ENCODE measurements at places on chromosomes 11 and 22.

DNA sequence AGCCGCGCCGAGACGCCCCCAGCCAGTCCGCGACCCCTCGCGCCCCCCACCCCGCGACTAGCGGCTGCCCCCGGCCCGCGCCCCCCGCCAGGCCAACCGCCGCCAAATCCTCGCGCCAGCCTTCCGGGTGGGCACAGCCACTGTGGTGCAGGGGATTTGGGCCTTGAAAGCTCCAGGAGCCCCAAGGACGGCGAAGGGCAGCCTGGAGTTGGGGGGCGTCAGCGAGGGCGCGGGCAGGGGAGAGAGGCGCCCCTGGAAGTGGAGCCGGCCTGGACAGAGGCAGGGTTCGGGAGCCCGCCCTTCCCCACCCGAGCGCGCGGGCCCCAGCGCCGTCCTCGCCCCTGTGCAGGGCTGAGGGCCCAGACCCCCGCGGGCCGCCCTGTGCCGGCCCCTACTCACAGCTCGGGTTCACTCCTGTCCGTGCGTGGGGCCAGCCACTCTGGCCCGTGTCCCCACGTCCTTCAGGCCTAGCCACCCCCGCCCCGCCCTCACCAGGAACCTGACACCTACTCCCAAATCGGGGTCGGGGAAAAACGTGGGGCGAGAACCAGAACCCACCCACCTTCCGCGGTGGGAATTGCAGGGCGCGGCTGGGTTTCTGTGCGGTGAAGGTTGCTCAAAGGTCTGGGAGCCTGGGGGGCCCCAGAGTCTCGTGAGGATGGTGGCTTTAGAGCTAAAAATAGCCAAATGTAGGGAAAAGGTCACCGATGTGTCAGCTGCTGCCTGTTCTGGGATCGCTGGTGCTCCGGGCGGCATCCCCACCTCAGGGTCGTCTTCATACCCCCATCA is at the start of gene CPT1B:
CPT1B (minus strand) TSS at position 441 of the 789 bp plus-strand sequence. CDS start 512 bp downstream, outside the sequence.
- DNase-seq: no peak

DNA sequence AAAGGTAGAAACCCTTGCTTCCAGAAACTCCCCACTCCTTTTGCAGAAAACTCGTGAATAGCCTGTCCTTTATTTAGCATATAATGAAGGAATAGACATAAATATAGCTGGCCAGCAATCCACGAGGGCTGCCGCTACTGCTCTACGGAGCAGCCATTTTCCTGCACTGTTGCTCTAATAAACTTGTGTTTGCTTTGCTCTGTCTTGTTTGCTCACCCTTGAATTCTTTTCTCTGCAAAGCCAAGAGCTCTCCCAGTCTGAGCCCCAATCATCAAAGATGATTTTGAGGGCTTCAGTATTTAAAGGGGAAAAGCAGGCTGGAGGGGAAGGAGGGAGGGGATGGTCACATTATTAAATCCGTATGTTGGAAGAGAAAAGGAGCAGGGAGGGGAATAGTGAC is 16.6 kb upstream of the CHKA start:
- no peak for DNase-seq

- no peak for DNase-seq
Measured at GRCh38 chr11:29518389-29519174, 498.2 kb downstream of the KCNA4 start.

DNA sequence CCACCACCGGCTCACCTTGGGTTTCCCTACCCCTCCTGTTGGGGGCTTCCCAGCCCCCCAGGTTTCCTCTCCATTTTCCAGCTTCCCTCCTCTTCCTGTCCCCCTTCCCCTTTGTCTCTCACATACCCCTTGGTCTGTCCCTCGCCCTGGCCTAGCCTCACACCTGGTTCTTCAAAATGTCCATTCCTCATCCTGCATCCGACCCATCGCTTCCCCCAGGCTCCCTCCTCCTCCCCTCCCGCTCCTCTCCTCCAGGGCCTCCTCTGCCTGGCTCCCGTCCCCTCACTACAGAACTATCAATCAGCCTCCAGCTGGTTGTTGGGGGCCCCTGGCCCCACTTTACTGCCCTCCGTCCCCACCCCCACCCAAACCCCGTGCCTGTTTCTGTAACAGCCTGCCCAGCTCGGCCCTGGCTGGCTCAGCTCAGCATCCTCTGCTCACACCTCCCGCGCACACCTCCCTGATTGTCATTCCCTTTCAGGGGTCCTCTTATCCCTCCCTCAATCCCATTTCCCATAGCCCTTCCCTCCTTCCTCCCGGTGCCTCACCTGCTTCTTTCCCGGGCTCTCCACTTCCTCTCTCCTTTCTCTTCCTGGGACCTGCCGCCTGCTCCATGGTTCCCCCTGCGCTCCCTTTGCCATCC is 1.2 kb downstream of the CNIH2 start:
- DNase-seq: no peak

DNA sequence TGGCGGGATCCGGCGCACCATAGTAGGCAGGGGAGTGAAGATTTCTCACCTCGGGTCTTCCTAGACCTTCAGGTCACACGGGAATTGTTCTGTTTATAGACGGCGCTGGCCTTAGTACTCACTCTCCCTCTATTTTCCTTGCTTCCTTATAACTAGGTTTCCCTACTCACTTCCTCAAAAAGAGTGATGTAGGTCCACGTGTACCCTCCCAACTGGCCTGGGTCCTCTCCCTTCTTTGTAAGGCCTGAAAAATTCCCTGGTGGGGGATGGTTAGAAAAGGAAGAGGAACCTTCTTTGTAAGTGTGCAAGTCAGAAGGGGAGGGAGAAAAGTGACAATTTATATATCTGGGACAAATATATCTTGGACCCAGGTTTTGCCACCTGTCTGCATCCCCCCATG is 2.9 kb upstream of the TMEM9B start:
- DNase-seq: no peak

- DNase-seq: no peak
Measured at GRCh38 chr22:30192427-30192826, 54.1 kb downstream of the LIF start.

DNA sequence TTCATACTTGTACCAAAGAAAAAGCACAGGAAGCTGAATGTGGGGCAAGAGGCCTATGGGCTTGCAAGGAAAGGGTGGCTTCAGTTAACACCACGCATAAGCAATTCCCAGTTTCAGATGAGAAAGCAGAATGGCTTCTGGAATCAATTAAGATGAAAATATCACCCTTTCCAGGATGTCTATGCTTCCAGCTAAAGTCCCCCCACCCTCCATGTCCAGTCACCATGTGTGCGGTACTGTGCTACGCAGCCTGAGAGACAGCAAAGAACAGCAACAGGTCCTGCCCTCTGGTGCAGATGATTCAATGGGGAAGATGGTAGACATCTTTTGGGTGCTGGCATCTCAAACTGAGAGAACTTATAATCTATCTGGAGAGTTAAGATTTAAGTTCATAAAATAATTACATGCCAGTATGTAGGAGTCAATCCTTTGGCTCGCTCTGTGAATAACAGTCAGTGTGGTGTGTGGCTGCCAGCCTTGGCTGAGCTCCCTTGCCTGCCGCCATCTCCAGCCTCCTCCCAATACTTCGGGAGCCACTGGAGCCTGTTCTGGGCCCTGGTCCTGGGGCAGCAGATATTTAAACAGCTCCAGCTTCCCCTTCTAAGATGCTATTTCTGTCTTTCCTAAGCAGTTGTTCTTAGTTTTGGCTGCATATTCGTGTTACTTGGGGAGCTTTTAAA is 44.5 kb downstream of the ME3 start:
- no peak for DNase-seq

DNA sequence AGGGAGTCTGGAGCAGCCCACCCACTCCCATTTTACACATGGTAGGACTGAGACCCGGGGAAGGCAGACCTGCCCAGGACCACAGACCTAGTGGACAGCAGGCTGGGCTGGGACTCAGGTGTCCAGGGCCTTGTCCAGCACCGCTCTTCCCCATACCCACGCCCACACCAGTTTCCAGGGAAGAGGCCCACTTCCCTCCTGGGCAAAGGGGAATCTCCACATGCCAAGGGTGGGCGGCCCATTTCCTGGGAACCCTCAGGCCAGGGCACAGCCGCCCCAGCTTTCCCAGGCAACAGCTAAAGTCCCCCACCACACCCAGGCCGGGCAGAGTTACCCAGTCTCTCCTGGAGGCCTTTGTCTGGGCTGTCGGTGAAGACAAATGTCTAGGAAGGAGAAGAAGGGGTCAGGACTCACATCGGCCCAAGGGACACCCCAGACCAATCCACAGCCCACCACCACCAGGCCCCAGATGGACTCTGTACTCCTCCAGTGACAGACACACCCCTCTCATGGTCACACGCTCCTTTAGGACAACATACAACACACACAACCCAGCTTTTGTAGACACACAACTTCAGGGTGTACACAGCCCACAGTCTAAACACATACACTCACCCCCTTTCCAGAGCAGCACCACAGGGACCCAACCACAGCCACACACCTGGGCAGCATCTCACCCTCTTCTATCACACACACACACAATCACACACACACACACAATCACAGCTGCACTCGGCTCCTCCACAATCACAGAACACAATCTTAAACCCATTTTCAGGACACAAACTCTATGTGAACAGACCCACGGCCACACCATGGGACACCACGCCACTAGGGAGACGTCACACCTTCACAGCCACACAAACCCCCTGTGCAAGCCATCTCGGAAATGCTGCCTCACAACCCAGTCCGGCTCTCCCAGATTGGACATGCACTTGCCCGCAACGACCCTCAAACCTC is 5.5 kb downstream of the MFNG start:
- no peak for DNase-seq

- DNase-seq: no peak
Measured at GRCh38 chr11:72789493-72790131, 4.2 kb downstream of the STARD10 start.

DNA sequence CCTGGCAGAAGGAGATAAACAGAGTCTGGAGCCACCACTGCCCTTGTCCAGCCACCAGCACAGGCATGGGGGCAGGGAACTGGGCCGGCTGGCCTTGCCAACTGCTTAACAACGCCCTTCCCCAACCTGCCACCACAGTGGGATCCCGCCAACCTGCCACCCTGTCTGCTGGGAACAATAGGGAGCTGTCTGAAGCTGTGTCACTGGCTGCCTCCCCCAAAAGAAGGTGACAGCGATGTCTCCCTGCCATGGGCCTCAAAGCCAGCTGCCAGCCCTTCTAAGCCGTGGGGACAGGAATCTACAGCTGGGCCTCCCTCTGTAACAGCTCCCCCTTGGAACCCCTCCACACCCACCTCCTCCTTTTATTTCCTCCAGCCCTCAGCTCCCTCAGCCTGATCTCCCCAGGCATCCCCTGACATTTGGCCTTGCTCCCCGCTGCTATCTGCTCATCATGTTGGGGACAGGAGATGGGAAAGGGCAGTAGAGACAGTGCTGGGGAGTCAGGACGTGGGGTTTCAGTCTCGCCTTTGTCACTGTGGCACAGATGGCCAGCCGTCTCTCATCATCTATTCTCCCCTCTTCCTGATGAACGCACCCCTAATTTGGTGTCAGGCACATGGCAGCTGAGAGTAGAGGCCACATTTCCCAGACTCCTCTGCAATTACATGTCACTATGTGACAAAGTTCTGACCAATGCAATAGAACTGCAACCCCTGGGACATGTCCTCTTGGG is 51.3 kb upstream of the PRDM11 start:
- no peak for DNase-seq

DNA sequence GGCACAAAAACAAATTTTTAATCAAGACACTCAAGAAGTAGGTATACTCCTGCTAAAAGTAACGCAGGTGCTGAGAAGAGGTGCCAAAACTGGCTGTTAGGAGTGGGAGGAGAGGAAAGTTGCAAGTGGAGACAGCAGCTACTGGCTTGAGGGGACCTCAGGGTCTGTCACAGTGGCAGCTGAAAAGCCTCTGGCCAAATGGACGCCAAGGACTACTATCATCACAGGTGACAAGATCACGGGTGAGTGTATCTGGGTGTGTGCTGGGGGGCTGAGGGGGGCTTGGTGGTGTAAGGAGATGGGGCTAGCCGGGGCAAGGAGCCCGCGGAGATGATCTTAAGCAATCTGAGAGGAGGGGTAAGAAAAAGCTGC is 687 bp downstream of the ZNF202 start:
- DNase-seq: no peak

GRCh38 chr11:98107736-98108135 is 913.0 kb upstream of the CNTN5 start:
- no peak for DNase-seq

- DNase-seq: no peak
Measured at GRCh38 chr22:39946503-39947219, 13.5 kb upstream of the TMA7B start.

DNA sequence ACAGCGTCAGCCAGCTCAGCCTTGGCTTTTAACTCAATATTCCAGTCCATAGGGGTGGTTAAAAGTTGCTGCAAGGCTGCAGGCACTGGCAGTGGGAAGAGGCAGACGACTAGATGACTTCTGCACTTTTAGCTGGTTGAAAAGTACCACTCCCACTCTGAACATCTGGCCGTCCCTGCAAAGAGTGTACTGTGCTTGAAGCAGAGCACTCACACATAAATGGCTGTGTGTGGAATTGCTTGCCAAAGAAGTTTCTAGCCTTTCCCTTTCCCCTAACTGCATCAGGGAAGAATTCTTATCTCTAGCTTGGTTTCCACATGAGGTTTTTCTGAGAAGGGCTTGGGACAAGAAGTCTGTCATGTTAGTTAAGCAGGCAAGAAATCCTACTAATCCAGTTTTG is 5.1 kb upstream of the PHLDB1 start:
- no peak for DNase-seq

- no peak for DNase-seq
Measured at GRCh38 chr11:85748455-85748891, 62.5 kb downstream of the SYTL2 start.

- DNase-seq: no peak
Measured at GRCh38 chr11:54927704-54928103, 221.1 kb downstream of the OR4A5 start.

GRCh38 chr11:91265946-91266345 is 958.7 kb upstream of the FAT3 start:
- DNase-seq: no peak

DNA sequence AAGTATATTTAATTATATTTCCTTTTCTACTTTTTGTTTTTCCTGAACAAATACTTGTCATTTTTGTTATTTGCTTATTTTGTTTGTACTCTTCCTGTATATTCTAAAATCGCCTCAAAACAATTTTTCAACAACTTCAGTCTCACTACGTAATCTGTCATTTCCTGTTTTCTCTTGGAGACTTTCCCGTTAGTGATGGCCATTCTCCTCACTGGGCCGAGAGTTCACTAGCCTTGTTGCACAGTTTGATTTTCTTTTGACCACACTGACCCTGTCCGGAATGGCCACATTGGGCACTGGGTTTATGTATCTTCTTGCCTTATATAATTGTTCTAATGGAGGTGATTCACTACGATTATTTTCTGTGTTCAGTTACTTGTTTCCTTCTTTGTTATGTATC is 726.1 kb downstream of the FAM181B start:
- DNase-seq: no peak

DNA sequence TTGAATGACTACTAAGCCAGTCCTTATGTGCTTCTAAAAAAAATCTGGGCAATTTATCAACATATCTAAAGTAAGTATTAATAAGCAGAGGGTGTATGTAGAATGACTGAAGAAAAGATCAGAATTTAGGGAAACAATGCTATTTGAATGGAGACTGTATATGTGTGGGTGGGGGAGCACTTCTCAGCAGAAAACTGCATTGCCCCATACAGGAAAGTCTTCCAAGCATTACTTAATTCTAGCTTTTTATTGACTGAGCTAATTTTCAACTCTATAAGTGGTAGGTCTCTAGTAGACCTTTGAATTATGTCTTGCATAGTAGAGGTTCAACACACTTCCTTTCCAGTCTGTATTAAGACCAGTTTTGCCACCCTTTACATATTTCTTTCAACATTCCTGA is 41.7 kb downstream of the CASP12 start:
- no peak for DNase-seq

- no peak for DNase-seq
Measured at GRCh38 chr11:844693-845644, 2.3 kb downstream of the TSPAN4 start.

- DNase-seq: peak; percentile 25
Measured at GRCh38 chr11:43359422-43359818, 700 bp downstream of the TTC17 start.
